Foreskin melanocyte (primary cell): ENCODE measurements at places on chromosomes 1 and 21.

GRCh38 chr1:76830373-76830772, 36.9 kb upstream of the ST6GALNAC5 start:
- no peak for DNase-seq

- DNase-seq = no peak
Observed at GRCh38 chr1:198939286-198939685, 300.4 kb downstream of the PTPRC start.

GRCh38 chr1:171973421-171973820, 132.1 kb downstream of the DNM3 start:
- no peak for DNase-seq

GRCh38 chr1:21963477-21964217, 13.2 kb upstream of the CELA3B start:
- peak; percentile 41 for DNase-seq

DNA sequence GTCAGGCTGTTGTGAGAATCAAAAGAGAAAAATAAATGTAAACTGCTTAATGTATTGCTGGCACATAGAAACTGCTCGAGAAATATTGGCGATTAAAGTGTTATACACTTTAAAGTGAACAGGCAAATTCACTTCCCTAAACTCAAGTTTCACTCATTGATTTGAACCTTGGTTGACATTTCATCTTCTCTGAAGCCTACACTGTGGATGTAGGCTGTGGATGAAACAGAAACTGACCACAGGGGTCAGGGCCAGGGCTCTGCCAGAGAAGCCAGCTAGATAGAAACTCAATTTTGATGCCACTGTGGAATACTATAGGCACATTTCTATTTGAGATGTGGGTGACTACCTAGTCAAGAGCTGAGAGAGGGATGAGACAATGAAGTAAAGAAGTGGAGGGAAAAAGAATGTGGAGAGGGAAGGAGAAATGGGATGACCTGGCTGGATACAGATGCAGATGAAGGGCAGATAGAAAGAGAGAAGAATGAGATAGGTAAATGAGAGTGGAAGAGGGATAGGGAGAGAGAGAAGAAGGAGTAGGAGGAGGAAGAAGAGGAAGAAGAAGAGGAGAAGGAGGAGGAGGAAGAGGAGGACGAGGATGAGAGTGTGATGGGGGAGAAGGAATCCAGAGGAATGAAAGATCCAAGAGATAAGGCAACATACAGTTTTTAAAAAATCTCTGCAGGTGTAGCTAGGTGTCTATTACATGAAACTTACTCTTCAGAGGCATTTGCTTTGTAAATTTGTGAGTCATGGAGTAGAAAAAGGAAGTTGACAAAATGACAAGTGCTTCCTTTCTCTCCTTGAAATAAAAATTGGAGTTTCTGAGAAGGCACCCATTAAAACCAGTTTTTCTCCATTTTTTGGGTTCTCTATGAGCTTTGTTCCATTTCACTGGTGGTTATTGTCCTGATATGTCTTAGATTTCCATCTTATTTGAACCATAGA, 17.4 kb upstream of the CD1D start:
- DNase-seq = no peak

GRCh38 chr1:1305300-1306069, 2.2 kb downstream of the ACAP3 start:
- DNase-seq = peak; percentile 31
